Head of caudate nucleus (tissue), 42 donors: ENCODE measurements at places on chromosomes 6 and 20.

DNA sequence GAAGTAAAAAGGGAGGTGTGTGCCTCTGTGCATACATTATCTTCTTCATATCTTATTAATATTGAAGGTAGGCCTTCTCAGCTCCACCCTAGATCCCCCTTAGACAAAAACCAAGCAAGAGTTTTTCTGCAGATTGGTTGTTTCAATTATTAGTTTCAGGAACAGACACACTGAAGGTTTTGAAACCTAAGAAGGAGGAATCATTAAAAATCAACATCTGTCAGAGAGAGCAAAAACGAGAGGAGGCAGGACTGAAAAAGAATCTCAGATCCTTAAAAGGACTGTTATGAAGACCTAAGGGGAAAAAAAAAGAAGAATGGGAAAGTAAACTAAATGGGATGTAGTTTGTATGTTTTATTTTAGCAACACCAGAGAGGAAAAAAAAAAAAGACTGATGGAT lies 560.8 kb upstream of the JAG1 start:
- no peak for DNase-seq

- no peak for DNase-seq
Measured at GRCh38 chr6:99121748-99122147, 174.0 kb upstream of the FBXL4 start.

- no peak for DNase-seq
Measured at GRCh38 chr20:37042986-37043972, 52.5 kb downstream of the RBL1 start.

DNA sequence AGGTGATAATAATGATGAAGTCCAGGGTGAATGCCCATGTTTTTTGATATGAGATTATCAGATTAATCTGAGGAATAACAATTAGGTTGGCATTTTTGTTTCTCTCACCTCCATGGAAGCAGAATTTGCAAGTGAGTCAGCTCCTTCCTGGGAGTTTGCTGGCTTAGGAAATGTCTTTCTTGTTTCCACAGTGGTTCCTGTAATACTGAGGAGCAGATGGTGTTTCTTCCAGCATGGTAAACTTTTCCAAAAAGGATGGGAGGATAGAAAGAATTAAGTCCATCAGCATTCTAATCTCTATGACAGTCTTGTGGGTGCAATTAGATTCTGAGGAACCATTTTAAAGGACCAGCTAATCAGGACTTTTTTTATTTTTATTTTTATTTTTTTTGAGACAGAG lies 40.5 kb downstream of the SNAP25 start:
- no peak for DNase-seq

DNA sequence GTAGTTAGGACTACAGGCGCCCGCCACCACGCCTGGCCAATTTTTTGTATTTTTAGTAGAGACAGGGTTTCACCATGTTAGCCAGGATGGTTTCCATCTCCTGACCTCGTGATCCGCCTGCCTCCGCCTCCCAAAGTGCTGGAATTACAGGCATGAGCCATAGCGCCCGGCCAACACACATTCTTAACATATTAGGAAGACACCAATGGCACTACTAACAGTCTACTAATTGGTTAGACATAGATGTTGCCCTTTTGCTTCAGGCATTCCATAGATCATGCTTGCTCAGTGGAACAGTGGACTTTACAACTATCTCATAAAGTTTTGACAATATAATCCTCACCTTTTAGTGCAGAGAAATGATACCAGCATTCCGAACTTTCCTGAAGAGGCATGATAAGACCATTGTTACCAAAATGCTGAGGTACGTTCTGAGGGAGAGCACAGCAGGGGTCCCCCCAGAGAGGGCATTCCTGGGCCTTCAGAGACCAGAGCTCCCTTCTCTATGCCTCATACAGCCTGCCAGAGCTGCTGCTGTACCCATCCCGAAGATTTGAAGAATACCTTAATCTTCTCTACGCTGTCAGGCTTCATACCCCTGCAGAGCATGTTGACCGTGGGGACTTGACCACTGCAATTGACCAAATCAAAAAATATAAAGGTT lies 89.4 kb downstream of the ECT2L start:
- no peak for DNase-seq

- DNase-seq, result no peak
Measured at GRCh38 chr6:155026022-155026705, 31.0 kb downstream of the TIAM2 start.

- DNase-seq, result peak; percentile 25
Measured at GRCh38 chr6:98529364-98529763, 305.0 kb upstream of the POU3F2 start.

DNA sequence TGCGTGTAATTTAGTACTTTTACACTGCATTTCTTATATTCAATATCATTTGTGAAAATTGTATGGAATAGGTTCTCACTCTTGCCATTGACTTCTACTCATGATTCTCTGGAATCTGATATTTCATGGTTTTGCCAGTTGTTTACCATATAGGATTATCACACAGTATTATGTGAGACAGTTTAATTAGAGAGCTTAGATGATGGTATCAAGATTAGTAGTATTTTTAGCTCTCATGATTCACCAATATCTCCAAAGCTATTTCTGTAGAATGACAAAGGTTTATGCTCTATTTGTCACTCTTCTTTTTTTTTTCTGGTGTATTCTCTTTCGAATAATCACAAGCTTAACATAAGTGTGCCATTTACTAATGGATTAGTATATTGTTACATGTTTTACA lies 45.9 kb downstream of the EPHA7 start:
- no peak for DNase-seq

GRCh38 chr20:44032583-44033331 lies 118.1 kb downstream of the TOX2 start:
- no peak for DNase-seq

DNA sequence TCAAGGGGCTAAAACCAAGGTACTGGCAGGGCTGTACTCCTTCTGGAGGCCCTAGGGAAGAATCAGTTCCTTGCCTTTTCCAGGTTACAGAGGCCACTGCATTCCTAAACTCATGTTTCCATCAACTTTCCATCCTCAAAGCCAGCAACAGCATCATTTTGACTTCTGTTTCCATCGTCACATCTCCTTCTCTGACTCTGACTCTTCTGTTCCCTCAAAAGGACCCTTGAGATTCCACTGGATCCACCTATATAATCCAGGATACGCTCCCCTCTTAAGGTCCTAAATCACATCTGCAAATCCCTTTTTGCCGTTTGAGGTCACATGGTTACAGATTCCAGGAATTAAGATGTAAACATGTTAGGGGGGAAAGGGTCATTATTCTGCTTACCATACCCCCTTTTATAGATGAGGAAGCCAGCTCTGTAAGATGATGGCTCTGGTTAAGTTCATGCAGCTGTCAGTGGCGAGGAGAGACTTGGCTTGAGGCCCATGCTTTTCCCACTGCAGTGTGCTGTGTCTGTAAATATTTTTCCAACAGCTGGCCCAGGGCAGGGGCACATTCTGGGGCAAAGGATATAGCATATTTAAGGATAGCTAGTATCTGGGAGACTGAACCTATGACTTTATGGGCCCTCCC lies 114.6 kb downstream of the TNFRSF21 start:
- DNase-seq, result no peak

DNA sequence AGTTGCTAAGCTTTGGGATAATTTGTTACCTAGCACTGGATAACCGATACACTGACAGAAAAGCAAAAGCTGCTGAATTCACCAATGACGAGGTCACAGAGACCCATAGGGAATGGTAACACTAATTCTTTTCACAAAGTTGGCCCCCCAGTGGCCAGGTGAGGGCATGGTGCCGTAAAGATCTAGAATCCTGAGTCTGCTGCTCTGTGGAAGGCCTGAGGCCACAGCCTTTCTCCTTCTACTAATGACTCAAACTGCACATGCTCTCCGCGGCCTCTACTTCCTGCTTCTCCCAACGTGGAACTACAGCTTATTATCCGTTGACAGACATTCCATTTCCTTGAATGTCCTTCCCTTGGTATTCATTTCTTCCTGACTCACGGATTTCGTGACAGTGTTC lies 127.1 kb downstream of the OPRM1 start:
- DNase-seq, result no peak

GRCh38 chr20:481167-481566 lies 18.8 kb upstream of the TBC1D20 start:
- no peak for DNase-seq

DNA sequence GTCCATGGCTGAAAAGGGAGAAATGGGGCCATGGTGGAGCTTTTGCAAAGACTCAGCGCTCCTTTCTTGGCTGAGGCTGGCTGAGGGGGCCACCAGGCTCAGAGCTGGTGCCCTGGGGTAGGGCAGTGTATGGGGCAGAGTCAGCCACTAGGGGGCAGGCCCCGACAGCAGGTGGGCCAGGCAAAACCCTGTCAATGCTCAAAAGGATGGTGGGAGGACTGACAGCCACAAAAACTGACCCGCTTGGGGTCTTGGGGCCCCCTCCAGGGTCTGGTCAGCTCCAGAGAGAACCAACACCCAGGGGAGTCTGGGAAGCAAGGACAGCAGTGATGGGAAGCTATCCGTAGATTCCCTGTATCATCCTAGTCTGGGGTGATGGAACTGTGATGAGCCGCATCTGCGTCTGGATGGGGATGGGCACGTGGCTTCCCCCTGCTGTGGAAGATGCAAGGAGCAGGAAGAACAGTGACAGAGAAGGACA lies 306.9 kb downstream of the DHX35 start:
- DNase-seq, result peak; percentile 59

- no peak for DNase-seq
Measured at GRCh38 chr6:31776485-31776988, 591 bp downstream of the VWA7 start.

GRCh38 chr6:3913958-3914337 lies 64.8 kb downstream of the FAM50B start:
- no peak for DNase-seq

- no peak for DNase-seq
Measured at GRCh38 chr6:42374018-42374669, 77.6 kb downstream of the TRERF1 start.

GRCh38 chr6:149409617-149410016 lies 9.6 kb downstream of the SUMO4 start:
- no peak for DNase-seq

- no peak for DNase-seq
Measured at GRCh38 chr6:134544737-134545136, 226.8 kb upstream of the SGK1 start.

GRCh38 chr6:162157167-162157870 lies 570.2 kb downstream of the PRKN start:
- no peak for DNase-seq

DNA sequence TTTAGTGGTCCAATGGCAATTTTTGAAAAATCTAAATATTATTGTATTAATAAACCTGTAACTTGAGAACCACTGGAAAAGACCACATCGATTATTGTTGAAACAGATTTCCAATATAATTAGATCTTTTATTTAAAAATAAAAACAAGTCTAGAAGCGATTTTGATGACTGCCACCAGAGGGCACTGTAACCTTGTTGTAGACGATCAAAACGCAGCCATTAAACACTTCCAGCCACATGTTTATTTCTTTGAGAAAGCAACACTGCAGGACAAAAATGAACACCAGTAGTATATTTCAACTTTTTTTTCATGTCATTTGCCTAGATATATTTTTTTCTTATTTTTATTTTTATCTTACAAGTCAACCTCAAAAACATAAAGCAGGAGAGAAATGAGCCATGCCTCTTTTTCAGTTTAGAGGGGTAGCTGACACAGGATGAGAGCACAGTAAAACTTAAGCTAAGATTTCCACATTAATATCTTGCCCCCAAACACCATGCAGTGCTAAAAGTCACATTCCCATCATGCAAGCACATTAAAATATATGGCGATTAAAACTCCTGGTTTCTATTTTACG lies 115.4 kb downstream of the OPRM1 start:
- DNase-seq, result peak; percentile 43

GRCh38 chr6:7138046-7138531 lies 30.3 kb downstream of the RREB1 start:
- DNase-seq, result no peak

DNA sequence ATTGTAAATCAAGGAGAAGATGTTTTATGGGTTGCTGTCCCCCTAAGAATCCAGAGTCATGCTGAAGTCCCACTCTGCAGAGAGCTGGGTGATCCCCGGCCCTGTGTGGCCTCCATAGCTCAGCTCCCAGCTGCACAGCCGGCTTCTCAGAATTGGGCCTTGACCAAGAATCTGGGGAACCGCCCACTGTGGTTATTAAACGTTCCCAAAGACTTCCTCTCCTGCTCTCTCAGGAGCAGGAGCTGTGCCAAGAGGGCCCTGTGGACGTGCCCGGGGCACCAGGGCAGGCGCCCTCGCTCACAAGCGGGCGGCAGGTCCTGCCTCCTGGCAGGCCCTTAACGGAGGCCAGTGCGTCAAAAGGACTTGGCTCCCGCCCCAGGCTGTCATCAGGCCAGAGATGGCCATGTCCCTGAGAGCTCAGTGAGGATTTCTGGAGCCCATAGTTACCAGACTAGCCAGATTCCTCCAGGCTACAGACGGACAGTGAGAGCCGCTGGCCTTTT lies 30.4 kb downstream of the ZC3H12D start:
- DNase-seq, result peak; percentile 82

- DNase-seq, result no peak
Measured at GRCh38 chr20:52312132-52312729, 120.7 kb upstream of the ZFP64 start.

- no peak for DNase-seq
Measured at GRCh38 chr20:47295921-47296426, 60.5 kb downstream of the ZMYND8 start.

DNA sequence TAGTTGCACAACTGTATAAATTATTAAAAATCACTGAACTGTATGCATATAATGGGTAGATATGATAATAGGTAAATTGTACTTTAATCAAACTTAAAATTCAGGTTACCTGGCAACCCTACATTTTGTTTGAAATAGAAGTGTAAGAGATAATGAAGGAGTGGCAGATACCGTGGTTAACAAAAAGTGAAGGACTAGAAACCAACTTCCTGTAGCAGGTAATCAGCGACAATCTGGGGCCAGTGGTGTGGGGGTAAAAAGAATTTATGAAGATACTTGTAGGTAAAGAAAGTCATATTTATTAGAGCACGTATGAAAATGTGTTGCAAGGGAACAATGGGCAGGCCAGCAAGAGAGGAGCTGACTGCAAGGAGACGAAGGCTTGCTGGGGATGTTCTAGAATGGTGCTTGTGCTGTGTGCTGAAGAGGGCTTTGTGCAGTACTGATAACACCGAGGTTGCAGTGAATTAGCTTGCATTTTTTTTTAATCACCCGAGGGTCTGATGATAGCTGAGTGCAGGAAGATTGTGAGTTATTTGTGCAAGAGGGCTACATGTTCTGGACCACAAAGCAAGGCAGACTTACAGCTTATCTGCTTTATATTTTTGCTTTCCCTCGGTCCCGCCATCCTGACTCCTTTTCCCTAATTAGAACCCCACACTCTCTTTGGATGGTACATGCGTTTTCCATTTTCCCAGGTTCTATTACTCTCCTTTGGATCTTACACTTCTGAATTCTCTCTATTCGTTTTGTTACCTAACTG lies 4.6 kb upstream of the ENPP1 start:
- no peak for DNase-seq

DNA sequence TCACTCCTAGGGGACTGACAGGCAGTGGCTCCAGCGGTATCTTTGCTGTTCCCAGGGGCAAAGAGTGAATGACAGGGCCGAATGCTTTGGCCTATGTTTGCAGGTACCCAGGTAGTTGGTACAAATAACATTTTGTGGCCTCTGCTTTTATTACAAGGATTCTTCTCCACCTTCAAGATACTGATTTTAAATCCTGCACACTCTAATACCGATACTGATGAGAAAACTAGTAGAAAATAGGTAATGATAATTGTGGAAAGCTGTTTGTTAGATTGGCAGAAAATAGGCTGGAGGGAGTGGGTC lies 772 bp downstream of the HINT3 start:
- no peak for DNase-seq
